ENCODE measurements at places on chromosomes 2 and 18.

GRCh38 chr2:23541503-23542229 lies 156.7 kb downstream of the KLHL29 start:
- no peak overlapping the region for H3K4me3 ChIP-seq
- H3K27me3 ChIP-seq, result no peaks in the 10 kb centered on the region
- H3K36me3 ChIP-seq, result no peaks in the 10 kb centered on the region
- no peak overlapping the region for H3K27ac ChIP-seq
- DNase-seq, result peak; percentile 23
- H3K4me1 ChIP-seq, result no peaks in the 10 kb centered on the region

- H3K4me1 ChIP-seq, result no peaks in the 10 kb centered on the region
- no peak overlapping the region for H3K27ac ChIP-seq
- no peaks in the 10 kb centered on the region for H3K27me3 ChIP-seq
- no peaks in the 10 kb centered on the region for H3K36me3 ChIP-seq
- no peak overlapping the region for H3K4me3 ChIP-seq
- DNase-seq, result no peak
Measured at GRCh38 chr2:40226637-40227036, 225.3 kb downstream of the SLC8A1 start.

- H3K27me3 ChIP-seq, result no peaks in the 10 kb centered on the region
- no peaks in the 10 kb centered on the region for H3K4me1 ChIP-seq
- no peak overlapping the region for H3K4me3 ChIP-seq
Measured at GRCh38 chr2:57443086-57443485, 603.5 kb upstream of the VRK2 start.

DNA sequence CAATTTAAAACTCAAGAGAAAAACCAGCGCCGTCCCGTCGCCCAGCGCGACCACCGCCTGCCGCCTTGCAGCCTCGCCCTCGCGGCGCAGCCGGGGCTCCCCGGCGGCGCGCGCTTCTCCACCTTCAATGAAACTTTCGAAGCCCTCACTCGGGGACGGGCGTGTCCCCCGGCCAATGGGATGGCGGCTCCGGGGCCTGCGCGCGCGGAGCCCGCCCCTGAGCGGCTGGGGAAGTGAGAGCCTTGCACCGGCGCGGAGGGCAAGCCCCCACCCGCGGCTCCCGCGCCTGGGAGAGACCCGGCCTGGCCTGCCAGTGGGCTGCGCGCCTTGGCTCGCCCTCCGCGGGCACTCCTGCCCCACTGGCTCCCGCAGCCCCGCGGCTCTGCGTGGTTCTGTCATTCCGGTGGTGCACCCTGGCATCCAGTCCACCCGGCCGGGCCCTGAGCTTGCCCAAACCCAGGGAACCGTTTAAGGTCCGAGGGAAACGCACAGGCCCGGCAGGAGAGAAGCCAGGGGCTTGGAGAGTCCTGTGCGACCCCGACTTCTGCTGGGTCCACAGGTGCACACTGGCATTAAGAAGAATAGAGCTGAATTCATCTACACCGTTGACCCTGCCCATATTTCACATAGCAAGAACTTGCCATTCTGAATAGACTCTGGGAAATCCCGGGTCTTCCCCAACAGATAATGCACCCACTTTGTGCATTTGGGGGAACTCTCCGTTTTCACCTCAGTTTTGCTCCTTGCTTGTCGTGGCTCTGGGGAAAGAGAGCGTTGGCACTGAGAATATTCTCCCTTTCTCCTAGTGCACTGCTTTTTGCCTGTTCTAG lies at the start of gene PIEZO2:
PIEZO2 (minus strand) TSS at position 129 of the 830 bp plus-strand sequence. CDS start 981 bp downstream, outside the sequence.
- peaks cover 7% of the 10 kb centered on the region for H3K4me1 ChIP-seq
- H3K36me3 ChIP-seq, result no peaks in the 10 kb centered on the region
- peaks cover 71% of the 10 kb centered on the region for H3K27me3 ChIP-seq
- H3K4me3 ChIP-seq, result peak within 1 kb of the TSS; percentile 40
- peak within 1 kb of the TSS; percentile 39 for H3K27ac ChIP-seq

GRCh38 chr2:23585273-23586170 lies 200.5 kb downstream of the KLHL29 start:
- no peak overlapping the region for H3K4me3 ChIP-seq
- no peaks in the 10 kb centered on the region for H3K27me3 ChIP-seq
- no peak overlapping the region for H3K27ac ChIP-seq
- H3K4me1 ChIP-seq, result no peaks in the 10 kb centered on the region
- H3K36me3 ChIP-seq, result no peaks in the 10 kb centered on the region

DNA sequence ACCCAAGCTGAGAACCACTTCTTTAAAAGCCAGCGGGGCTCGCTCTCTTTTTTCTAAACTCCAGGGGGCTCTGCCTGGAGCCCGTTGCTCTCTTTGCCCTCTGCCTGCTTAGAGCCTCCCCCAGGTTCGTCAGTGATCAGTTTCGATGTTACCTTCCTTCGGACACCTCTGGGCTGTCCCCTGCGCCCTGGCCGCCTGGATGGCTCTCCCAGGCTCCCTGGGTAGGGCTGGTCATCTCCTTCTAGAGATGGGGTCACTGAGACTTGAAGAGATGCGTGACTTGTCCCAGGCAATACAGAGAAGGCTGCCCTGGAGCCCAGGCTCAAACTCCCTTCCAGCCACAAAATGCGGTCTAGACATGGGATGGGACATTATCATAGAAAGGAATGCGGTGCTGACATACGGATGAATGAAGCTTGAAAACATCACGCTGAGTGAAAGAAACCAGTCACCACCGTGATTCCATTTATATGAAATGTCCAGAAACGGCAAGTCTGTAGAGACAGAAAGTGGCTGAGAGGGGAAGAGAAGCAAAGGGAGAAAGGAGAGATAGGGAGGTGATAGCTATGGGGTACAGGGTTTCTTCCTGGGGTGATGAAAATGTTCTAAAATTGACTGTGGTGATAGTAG lies 14.6 kb downstream of the KCNF1 start:
- no peaks in the 10 kb centered on the region for H3K36me3 ChIP-seq
- H3K27me3 ChIP-seq, result no peaks in the 10 kb centered on the region
- no peak overlapping the region for H3K4me3 ChIP-seq
- no peak for DNase-seq
- no peak overlapping the region for H3K27ac ChIP-seq
- no peaks in the 10 kb centered on the region for H3K4me1 ChIP-seq

- no peaks in the 10 kb centered on the region for H3K36me3 ChIP-seq
- H3K4me1 ChIP-seq, result no peaks in the 10 kb centered on the region
- H3K4me3 ChIP-seq, result no peak overlapping the region
- H3K27ac ChIP-seq, result no peak overlapping the region
- DNase-seq, result no peak
Measured at GRCh38 chr2:38398739-38399138, 21.7 kb upstream of the ATL2 start.

DNA sequence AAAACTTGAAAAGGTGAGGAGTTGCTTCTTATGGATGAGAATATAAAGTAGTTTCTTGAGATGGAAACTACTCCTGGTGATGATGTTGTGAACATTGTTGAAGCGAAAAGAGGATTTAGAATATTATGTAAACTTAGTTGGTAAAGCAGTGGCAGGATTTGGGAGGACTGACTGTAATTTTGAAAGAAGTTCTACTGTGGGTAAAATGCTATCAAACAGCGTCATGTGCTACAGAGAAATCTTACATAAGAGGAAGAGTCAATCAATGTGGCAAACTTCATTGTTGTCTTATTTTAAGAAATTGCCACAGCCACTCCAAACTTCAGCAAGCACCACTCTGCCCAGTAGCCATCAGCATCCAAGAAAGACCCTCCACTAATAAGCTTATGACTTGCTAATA lies 112.9 kb upstream of the ZEB2 start:
- no peak for DNase-seq
- no peaks in the 10 kb centered on the region for H3K36me3 ChIP-seq
- no peaks in the 10 kb centered on the region for H3K27me3 ChIP-seq
- H3K4me3 ChIP-seq, result no peak overlapping the region

DNA sequence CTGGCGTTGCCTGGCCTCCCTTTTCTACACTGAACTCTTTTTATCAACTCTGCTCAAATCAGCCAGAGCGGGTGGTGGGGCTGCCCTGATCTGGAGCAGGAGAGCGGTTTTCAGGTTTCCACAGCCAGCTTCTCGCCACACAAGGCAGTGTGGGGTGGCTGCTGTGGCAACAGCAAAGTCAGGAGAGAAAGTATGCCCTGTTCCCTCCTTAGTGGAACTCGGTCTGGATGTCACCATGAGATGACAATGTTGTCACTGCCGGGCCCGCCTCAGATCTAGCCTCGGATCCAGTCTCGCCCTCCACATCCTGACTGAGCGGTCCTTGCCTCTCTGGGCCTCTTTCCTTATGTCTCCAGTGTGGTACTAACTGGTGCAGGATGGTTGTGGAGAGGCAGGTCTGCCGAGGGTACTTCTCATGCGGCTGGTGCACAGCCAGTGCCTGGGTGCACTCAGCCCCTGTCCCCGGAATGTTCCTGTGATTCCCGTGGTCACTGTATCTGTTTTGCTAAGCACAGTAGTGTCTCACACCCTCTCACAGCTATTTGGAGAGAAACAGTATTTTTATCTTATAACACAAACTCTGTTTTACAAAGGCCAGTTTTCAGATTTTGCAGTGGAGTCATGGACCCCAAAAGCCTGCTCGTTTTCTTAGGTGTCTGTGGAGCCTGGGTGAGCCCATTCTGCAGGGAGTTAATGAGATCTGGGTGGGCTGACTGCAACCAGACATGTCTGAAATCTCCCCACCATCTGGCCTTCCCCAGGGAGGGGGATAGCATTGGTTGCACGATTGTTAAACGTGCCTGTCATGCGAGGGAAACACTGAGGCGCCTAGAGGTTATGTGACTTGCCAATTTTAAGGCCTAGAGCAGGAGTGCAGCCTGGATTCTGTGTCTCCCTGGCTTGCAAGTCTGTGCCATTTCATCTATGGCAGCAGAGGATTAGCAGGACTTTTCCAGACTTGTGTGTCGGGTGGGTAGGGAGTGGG lies 261.1 kb upstream of the AGAP1 start:
- peaks cover 8% of the 10 kb centered on the region for H3K4me1 ChIP-seq
- no peak overlapping the region for H3K27ac ChIP-seq
- H3K36me3 ChIP-seq, result no peaks in the 10 kb centered on the region
- no peak overlapping the region for H3K4me3 ChIP-seq
- no peaks in the 10 kb centered on the region for H3K27me3 ChIP-seq
- no peak for DNase-seq

- no peaks in the 10 kb centered on the region for H3K36me3 ChIP-seq
- no peak overlapping the region for H3K27ac ChIP-seq
- H3K27me3 ChIP-seq, result peaks cover 6% of the 10 kb centered on the region
- peak; percentile 31 for DNase-seq
- H3K4me1 ChIP-seq, result no peaks in the 10 kb centered on the region
- no peak overlapping the region for H3K4me3 ChIP-seq
Measured at GRCh38 chr2:72008608-72009007, 139.1 kb downstream of the CYP26B1 start.

GRCh38 chr2:186024921-186025320 lies 286.3 kb downstream of the FSIP2 start:
- H3K27me3 ChIP-seq, result no peaks in the 10 kb centered on the region
- H3K4me1 ChIP-seq, result no peaks in the 10 kb centered on the region
- H3K4me3 ChIP-seq, result no peak overlapping the region
- H3K27ac ChIP-seq, result no peak overlapping the region

GRCh38 chr2:190716176-190716807 lies 67.4 kb downstream of the NAB1 start:
- no peak overlapping the region for H3K4me3 ChIP-seq
- DNase-seq, result no peak
- no peaks in the 10 kb centered on the region for H3K27me3 ChIP-seq

DNA sequence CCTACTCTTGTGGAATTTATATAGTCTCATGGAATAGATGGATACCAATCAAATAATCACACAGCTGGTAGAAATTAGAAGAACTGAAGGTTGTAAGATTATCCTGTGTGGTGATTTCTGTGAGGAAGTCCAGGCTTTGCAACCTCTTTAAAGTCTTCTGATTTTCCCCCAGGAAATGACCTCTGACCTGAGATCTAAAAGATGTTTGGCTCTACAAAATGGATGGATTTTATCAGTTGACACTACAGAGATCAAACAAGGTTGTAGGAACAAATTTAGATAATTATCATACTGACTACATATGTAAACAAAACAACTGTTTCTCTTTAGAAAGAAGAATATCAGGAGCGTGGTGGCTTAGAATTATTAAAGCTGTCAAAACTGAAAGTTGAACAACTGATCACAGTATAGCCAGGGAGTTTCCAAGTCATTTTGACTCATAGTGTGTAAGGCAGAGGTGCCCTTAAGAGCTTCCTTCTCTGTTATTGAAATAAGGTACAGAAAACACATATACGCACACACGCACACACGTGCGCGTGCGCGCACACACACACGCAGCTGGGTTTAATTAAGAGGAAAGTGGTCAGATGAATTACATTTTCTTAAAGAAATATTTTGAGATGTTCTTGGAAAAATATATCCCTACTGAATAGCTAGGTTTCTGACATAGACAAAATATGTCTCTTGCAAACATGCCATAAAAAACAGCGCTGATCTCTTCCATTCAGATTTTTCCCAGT lies 35.5 kb upstream of the PELI1 start:
- H3K4me1 ChIP-seq, result peaks cover 10% of the 10 kb centered on the region
- H3K4me3 ChIP-seq, result no peak overlapping the region
- DNase-seq, result no peak

DNA sequence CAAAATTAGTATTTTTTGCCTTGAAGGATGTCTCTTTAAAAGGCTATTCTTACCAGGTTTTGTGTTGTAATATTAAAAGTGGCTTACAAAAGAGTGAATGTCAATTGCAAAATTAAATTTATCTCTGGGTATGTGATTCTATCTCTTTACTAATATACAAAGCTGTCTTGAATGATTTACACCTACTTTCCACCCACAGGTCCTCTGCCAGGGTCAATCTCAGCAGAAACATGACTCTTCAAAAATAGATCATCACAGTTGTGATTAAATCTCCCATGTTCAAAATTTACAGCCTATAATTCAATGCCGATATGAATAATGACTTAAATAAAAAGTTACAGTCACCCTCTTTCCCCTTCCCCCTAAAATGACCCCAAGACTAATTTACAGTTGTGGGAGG lies 78.8 kb downstream of the SLC8A1 start:
- no peaks in the 10 kb centered on the region for H3K27me3 ChIP-seq
- H3K4me1 ChIP-seq, result no peaks in the 10 kb centered on the region
- H3K27ac ChIP-seq, result no peak overlapping the region
- no peak overlapping the region for H3K4me3 ChIP-seq

DNA sequence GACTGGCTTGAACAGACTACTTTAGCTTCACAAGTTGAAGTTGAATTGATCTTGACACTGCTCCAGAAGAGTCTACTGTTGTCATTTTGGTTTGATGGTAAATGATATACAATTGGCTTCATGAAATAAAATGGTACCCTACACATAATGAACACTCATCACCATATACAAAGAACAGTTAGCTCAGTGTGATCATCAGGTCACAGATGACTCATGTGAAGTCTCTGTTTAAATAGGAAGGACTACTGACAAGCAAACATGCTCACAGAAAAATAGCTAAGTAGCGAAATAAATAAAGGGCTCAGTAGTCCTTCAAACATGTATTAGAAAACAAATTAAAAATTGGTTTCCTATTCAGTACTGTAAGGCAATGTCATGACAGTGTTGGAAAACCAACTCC lies 96.2 kb downstream of the MEIS1 start:
- H3K27me3 ChIP-seq, result no peaks in the 10 kb centered on the region
- no peak overlapping the region for H3K27ac ChIP-seq
- no peak overlapping the region for H3K4me3 ChIP-seq

- no peaks in the 10 kb centered on the region for H3K4me1 ChIP-seq
- no peak for DNase-seq
- no peaks in the 10 kb centered on the region for H3K36me3 ChIP-seq
- H3K27ac ChIP-seq, result no peak overlapping the region
- H3K27me3 ChIP-seq, result no peaks in the 10 kb centered on the region
- H3K4me3 ChIP-seq, result no peak overlapping the region
Measured at GRCh38 chr2:124911560-124911959, 886.5 kb downstream of the CNTNAP5 start.

GRCh38 chr18:76412010-76412817 lies 82.8 kb downstream of the ZNF516 start:
- no peaks in the 10 kb centered on the region for H3K27me3 ChIP-seq
- H3K36me3 ChIP-seq, result no peaks in the 10 kb centered on the region
- peak overlapping the region; percentile 16 for H3K27ac ChIP-seq
- no peak for DNase-seq
- peaks cover 3% of the 10 kb centered on the region for H3K4me1 ChIP-seq
- no peak overlapping the region for H3K4me3 ChIP-seq
